ENCODE measurements at places on chromosomes 7 and 10. TPM values are rescaled to one million over a fixed set of nuclear protein-coding genes. Genes with fewer than 3 reads are reported as not detected.

GRCh38 chr10:14604181-14605142, 170.2 kb downstream of the FAM107B start:
- peak; percentile 53 for DNase-seq
- H3K4me1 ChIP-seq = peaks cover 24% of the 10 kb centered on the region
- H3K4me3 ChIP-seq = peak overlapping the region; percentile 94
- H3K36me3 ChIP-seq = peaks cover 8% of the 10 kb centered on the region
- H3K27me3 ChIP-seq = peaks cover 31% of the 10 kb centered on the region
- no peak overlapping the region for H3K27ac ChIP-seq

DNA sequence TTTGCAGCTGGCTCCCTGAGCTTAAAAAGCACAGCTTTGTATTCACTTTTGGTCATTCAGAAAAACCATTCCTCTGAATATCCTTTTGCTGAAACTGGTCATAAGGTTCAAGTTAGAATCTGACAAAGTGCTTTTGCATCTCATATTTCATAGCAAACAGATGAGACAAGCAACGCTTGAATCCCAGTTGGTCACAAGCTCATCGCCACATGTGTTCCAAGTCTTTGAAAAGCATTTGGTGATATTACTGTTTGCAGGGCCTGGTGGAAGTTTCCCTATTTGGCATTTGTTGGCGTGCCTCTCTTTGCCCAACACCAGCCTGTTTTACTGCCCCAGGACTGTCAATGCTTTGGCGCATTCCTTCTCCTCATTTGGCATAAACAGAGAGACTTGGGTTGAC, 10.3 kb downstream of the TACC2 start:
- H3K4me3 ChIP-seq = no peak overlapping the region
- H3K27me3 ChIP-seq = no peaks in the 10 kb centered on the region
- H3K27ac ChIP-seq = no peak overlapping the region
- H3K4me1 ChIP-seq = peaks cover 18% of the 10 kb centered on the region

DNA sequence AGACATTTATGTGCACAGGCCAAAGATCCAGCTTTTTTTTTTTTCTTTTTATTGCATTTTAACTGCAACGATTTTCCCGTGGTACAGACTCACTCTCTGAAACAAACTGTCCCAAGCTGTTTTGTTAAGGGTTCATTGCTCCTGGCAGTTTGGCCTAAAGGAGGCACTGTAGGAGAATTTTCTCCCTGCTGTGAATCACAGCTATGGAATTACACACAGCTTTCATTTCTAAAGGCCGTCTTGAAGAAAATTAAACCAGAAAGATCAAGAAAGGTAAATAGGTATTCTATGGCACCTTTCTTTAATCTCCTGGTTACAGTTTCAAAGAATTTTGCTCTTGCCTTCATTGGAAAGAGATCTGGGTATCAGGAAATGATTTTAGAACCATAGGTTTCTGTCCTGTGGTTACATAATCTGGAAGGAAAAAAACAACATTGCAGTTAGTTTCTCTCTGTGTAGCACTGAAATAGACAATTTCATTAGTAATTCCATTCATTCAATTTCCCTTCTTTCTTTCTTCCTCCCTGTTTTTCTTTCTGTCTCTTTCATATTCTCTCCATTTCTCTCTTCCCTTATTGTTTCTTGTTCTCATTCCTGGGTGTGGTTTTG, 51.2 kb downstream of the PDK4 start:
- no peak overlapping the region for H3K4me3 ChIP-seq
- no peak overlapping the region for H3K27ac ChIP-seq
- H3K36me3 ChIP-seq = no peaks in the 10 kb centered on the region
- DNase-seq = no peak
- peaks cover 3% of the 10 kb centered on the region for H3K4me1 ChIP-seq

DNA sequence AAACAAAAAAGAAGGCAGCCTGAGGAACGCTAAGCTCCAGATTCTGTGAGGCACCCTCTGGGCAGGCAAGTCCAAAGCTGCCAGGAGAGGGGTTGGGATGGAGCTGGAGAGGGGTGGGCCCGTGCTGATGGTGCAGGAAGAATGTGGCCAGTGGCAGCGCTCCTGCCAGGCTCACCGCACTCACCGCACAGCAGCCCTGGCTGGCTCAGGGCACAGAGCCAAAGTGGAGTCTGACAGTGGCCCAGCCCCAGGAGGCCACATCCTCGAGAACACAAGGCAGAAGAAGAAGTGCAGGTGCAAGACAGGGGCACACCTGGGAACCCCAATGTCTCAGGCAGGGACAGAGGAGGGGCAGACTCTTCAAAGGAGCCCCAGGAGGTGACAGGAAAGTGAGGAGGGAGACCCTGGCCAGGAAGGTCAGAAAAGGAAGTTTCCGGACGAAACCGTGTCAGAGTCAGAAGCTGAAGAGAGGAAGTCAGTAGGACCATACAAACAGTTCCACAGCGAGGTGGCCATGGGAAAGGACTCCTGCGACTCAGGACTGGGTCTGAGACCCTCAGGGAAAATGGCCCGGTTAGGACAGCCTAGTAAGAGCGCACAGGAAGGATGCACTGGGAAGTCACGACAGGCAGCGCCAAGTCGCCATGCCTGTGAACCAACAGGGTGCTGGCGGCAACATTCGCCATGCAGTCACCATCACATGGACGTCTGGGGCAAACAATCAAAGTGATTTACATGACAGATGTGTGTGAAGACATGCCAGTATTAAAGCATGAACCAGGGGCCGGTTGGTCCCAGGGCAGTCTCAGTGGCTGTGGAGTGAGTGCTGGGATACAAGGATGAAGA, 54.4 kb downstream of the COBL start:
- H3K27me3 ChIP-seq = no peaks in the 10 kb centered on the region
- peaks cover 32% of the 10 kb centered on the region for H3K4me1 ChIP-seq
- no peak overlapping the region for H3K4me3 ChIP-seq
- no peak overlapping the region for H3K27ac ChIP-seq

DNA sequence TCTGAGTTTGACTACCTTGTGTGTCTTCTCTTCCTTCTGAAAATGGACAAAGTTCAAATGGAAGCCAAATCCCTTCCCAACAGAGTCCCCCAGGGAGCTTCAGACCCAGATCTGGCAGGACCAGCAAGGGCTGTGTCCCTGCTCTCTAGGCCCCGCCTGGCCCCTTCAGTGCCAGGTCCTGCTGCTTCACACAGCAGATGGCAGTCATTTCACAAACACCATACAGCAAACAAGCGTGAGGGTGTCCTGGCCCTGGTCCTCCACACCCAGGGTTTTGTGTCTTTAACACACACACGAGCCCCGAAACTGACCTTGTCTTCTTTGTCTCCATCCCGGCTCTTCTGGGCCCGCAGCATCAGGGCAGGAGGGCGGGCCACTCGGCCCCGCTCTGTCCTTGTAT, 145.0 kb downstream of the TCERG1L start:
- H3K27me3 ChIP-seq = peaks cover 7% of the 10 kb centered on the region
- peaks cover 68% of the 10 kb centered on the region for H3K36me3 ChIP-seq
- no peak overlapping the region for H3K27ac ChIP-seq
- DNase-seq = no peak
- no peaks in the 10 kb centered on the region for H3K4me1 ChIP-seq
- H3K4me3 ChIP-seq = no peak overlapping the region

DNA sequence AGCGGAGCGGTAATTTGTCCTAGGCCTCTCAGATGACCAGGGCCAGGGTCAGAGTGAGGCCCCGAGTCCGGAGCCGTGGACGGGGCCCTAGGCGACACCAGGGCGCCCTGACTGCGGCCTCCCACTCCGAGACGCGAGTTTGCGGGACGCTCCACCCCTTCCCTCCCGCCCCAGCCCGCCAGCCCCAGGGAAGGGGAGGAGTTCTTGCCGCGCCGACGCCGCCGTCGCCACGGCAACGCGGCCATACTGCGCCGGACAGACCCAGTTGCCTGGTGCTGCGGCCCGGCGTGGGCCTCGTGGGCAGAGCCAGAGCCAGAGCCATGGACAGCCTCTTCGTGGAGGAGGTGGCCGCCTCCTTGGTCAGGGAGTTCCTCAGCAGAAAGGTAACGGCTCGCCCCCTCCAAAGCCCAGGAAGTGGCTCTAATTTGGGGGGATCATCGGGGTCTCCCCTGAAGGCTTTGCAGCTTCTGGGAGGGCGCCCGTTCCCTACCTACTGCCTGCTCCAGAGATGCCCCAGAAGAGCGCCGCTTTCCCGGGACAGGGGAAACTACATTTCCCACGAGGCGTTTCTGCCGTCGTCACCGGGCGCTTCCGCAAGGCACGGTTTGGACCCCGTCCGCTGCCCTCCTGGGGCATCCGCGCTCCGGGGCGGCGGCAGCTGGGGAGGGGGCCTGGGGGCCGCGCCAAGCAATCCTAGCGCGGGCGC, at the start of gene MINDY4:
TSS of gene MINDY4 (plus strand) at position 244 of the 706 bp plus-strand sequence. CDS start at position 321, 77 bp downstream.
- no peaks in the 10 kb centered on the region for H3K36me3 ChIP-seq
- DNase-seq = peak; percentile 76
- peaks cover 4% of the 10 kb centered on the region for H3K4me1 ChIP-seq
- H3K4me3 ChIP-seq = peak within 1 kb of the TSS; percentile 79
- no peak within 1 kb of the TSS for H3K27ac ChIP-seq
- H3K27me3 ChIP-seq = peaks cover 8% of the 10 kb centered on the region

DNA sequence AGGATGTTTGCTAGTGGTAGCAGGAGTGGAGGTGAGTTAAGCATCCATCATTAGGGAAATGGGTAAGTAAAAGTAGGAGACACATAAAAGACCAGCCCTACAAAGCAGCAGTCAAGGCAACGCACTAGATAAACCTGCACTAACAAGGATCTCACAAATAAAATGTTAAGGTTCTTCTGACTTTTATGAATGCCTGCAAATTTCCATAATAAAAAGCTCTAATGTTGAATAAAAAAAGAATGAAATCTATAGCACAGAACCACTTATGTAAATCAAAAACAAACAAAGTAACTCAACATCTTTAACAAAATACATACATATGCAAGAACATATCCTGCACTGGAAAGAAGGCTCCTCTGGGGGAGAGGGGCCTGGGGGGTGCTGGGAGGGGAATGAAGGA, 4.6 kb downstream of the SGMS1 start:
- H3K4me3 ChIP-seq = peak overlapping the region; percentile 41
- H3K36me3 ChIP-seq = no peaks in the 10 kb centered on the region
- peaks cover 68% of the 10 kb centered on the region for H3K4me1 ChIP-seq
- no peaks in the 10 kb centered on the region for H3K27me3 ChIP-seq
- no peak for DNase-seq

DNA sequence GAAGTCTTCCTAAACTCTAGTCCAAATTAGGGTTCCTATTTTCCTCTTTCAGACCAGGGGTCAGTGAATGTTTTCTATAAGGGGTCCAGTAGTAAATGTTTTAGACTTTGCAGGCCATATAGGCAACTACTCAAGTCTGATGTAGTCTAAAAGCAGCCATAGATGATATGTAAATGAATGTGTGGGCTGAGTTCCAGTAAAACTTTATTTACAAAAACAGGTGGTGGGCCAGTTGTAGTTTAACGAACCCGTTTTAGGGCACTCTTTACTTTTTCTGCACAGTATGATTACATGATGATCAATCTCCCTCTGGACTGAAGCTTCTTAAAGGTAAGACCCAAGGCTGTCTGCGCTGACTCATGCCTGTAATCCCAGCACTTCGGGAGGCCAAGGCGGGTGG, 243.6 kb downstream of the CAMK1D start:
- DNase-seq = no peak
- H3K4me1 ChIP-seq = peaks cover 10% of the 10 kb centered on the region
- peaks cover 11% of the 10 kb centered on the region for H3K36me3 ChIP-seq
- 0 out of 2 replicates have a peak overlapping the region, but pooled peaks have one; percentile 34 for H3K27ac ChIP-seq
- H3K27me3 ChIP-seq = no peaks in the 10 kb centered on the region

GRCh38 chr7:71026680-71027079, 105.3 kb upstream of the GALNT17 start:
- DNase-seq = no peak
- H3K27ac ChIP-seq = no peak overlapping the region
- no peaks in the 10 kb centered on the region for H3K36me3 ChIP-seq
- no peaks in the 10 kb centered on the region for H3K4me1 ChIP-seq
- no peak overlapping the region for H3K4me3 ChIP-seq

DNA sequence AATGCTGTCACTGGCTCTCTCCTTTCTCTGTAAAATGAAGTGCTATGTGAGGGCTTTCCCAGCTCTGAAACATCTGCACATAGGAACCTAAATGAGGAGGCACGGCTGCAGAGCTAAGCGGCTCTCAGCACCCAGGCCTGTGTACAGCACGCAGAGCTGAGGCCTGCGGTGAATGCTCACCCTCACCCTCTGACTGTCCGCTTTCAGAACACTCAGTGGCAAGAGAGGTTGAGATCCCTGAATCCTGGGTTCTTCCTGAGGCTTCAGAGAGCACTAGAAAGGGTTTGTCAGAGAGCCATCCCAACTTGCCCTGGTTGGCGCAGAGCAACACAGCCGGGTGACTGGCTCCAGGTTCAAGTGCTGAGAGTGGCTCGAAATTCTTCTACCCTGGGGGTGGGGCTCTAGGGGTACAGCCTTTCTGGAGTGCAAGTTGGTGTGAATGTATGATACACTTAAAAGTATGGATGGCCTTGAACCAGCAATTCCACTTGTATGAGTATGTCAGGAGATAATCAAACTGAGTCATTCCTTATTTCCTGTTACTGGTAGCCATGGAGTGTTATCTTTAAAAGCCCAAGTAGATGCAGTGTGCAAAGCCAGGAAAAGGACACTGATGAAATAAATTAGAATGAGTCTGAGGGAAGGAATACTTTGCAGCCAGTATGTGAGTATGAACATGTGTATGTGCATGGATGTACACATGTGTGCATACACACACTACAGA, 1.7 kb upstream of the CCDC201 start:
- no peak for DNase-seq
- H3K27me3 ChIP-seq = peaks cover 4% of the 10 kb centered on the region
- peaks cover 25% of the 10 kb centered on the region for H3K36me3 ChIP-seq
- H3K27ac ChIP-seq = no peak overlapping the region
- H3K4me1 ChIP-seq = 0 out of 2 replicates have a peak, but pooled peaks cover 5% of the 10 kb centered on the region
- no peak overlapping the region for H3K4me3 ChIP-seq

- peaks cover 4% of the 10 kb centered on the region for H3K27me3 ChIP-seq
- H3K27ac ChIP-seq = no peak overlapping the region
- DNase-seq = no peak
- no peak overlapping the region for H3K4me3 ChIP-seq
- peaks cover 15% of the 10 kb centered on the region for H3K4me1 ChIP-seq
These were observed 59.8 kb downstream of the ENTPD1 start for GRCh38 chr10:95815701-95816240.

- peaks cover 17% of the 10 kb centered on the region for H3K4me1 ChIP-seq
- no peak overlapping the region for H3K4me3 ChIP-seq
- no peak overlapping the region for H3K27ac ChIP-seq
- no peaks in the 10 kb centered on the region for H3K27me3 ChIP-seq
These were observed 27.3 kb downstream of the FAM20C start for GRCh38 chr7:219581-220150.

- H3K4me1 ChIP-seq = no peaks in the 10 kb centered on the region
- H3K4me3 ChIP-seq = no peak overlapping the region
- no peaks in the 10 kb centered on the region for H3K27me3 ChIP-seq
- no peak overlapping the region for H3K27ac ChIP-seq
- no peak for DNase-seq
These were observed 257.2 kb downstream of the CTNNA3 start for GRCh38 chr10:67438605-67439304.

LIPN gene
- total RNA-seq = not detected

PALD1 gene
- total RNA-seq = 36.1 TPM

SDK1 gene
- total RNA-seq = 10.0 TPM

RBP3 gene
- total RNA-seq = not detected
